ENCODE measurements at places on chromosomes 1 and 21. TPM values are rescaled to one million over a fixed set of nuclear protein-coding genes. Genes with fewer than 3 reads are reported as not detected.

- DNase-seq: no peak
Observed at GRCh38 chr1:226497991-226498639, 50.4 kb upstream of the STUM start.

Gene NTNG1
- 2.3 TPM for total RNA-seq

GRCh38 chr1:193189442-193190095 lies 3.2 kb upstream of the B3GALT2 start:
- no peak for DNase-seq

- no peak for DNase-seq
Observed at GRCh38 chr21:25757531-25757930, 22.8 kb downstream of the GABPA start.

DNA sequence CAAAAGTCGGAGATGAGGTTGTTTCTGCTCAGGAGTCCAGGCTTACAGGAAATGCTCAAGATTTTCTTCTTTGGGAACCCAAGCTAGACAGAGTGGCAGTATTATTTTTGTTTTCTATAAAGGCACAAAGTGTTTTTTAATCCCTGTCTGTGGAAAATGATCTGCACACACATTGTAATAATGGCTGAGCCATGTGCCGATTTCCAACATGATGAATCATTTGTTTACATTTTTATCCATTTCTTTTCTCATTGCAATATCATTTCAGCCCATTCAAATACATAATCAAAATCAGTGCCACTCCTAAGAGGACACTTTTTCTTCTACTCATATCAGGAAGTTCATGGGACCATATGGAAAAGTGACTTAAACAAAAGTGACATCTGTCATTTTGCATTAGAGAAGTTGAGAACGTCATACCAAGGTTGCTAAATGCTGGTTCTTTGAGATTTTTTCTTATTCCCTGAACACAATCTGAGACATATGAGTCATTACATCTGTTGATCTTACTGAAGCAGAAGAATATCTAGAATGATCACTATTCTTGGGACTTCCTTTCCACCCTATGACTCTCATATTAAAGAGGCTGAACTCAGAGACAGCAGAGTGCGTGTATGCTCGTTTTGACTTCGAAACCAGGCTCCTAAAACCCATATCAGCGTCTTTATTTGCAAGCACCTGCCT lies 44.9 kb downstream of the ACTA1 start:
- no peak for DNase-seq

- DNase-seq: no peak
Observed at GRCh38 chr1:219138747-219139146, 34.9 kb upstream of the LYPLAL1 start.
